Left renal pelvis (tissue), 4 donors: ENCODE measurements at places on chromosomes 1 and 21.

GRCh38 chr1:204465546-204466415 lies 28.8 kb downstream of the PIK3C2B start:
- DNase-seq = no peak

DNA sequence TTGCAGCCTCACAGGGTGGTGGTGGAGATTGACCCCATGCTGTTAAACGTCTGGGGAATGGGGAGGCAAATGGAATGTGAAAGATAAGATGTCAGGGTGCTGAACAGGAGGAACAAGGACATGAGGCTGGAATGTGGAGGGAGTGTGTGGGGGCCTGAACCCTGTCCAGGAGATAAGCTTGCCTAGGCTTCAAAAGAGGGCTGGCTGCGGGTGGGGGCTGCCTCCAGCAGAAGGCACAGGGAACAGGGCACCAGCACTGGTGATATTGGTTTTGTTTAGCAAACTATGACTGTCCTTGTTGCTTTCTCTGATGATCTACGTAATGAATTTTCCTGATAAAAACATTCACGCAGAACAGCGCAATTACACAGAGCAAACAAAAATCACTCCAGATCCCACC lies 52.4 kb upstream of the LRP8 start:
- no peak for DNase-seq

DNA sequence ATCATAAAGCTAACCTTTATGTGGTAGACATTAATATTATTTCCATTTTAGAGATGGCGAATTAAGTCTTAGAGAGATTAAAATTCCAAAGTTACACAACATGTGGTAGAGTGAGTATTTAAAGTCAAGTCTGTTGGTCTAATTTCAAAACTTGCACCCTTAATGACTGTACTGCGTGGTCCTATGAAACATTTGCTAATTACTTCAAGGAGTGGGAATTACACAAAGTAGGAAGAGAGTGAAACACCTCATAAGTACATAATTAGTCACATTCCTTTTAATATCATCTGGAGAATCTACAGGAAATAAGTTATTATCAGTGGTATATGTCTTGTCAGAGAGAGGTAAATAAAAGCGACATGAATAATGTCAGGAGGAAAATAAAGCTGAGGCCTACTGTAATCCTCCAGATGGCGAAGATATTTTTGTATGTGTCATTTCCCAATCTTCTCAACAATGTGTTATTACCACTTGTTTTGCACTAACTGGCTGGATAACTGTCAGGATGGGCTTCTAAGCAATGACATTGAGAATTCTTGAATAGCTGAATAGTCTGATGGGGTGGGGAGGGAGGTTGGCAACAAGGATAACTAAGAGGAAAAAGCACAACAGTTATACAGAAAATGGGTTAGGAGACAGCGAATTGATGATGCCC lies 95.5 kb downstream of the TNFSF18 start:
- DNase-seq = no peak

DNA sequence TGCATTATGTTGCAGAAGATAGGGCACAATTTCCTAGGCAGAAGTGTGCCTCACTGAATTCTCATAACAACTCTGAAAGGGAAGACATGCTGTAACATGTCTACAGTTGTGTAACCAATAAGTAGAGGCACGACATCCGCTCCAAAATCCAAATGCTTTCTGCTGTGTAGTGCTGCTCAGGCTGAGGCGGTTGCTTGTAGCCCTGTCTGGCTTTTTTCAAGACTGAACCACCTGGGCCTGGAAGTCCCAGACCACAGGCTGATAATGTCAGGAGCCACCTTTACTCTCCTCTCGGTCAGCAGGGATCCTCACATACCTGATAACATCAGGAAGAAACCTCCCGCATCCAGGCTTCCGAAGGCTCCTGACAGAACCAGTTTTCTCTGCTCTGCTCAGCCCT lies 10.9 kb downstream of the AKNAD1 start:
- DNase-seq = no peak

DNA sequence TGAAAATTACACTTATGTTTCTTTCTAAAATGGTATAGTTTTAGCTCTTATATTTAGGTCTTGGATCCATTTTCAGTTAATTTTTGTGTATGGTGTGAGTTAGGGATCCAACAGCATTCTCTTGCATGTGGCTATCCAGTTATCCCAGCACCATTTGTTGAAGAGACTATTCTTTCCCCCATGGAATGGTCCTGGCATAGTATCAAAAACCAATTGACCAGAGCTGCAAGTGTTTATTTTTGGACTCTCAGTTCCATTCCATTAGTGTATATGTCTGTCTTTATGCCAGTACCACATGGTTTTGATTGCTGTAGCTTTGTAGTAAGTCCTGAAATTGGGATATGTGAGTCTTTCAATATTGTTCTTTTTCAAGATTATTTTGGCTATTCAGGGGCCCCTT lies 14.3 kb downstream of the TTLL10 start:
- no peak for DNase-seq

DNA sequence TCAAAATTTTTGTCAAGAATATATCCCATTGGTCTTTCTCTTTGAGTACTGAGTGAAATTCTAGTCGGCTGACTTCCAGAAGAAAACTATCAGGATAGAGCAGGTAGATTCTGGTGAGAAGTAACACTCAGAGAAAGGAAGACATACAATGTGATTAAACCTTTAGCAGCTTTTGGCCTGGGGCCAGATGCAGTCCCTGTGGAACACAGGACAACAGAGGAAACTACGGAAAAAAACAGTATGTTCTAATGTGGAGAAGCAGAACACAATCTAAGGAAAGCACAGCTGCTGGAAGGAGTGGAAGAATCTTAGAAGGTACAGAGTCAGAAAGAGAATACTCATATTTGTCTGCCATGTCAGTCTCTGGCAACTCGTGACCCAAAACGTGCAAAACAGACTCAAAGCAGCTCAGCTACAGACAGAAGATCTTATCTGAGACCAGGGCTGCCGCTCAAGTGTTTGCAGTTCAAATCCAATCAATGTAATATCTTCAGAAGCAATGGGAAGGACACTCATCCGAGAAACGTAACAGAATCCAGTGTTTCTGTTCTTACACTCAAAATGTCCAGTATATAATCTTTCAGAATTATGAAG lies 283.8 kb downstream of the MRPL39 start:
- no peak for DNase-seq

DNA sequence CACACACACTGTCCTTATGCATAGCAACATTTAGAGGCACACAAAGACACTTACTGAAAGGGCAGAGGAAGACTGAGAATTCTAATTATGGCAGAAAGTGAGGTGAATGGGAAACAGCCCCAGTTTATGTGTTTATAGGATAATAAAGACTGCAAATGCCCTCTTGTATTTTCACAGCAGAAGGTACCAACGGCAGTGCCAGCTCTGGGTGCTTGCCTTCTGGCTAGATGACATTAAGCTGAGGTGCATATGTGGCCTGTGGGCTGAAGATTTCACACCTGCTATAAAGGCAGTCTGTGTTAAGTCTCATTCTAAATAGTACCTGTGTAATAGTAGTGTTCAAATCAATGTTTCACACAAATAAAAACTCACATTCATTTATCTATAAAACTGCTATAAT lies 347.2 kb upstream of the ZRANB2 start:
- no peak for DNase-seq

GRCh38 chr1:243930822-243931671 lies 81.0 kb upstream of the AKT3 start:
- no peak for DNase-seq

DNA sequence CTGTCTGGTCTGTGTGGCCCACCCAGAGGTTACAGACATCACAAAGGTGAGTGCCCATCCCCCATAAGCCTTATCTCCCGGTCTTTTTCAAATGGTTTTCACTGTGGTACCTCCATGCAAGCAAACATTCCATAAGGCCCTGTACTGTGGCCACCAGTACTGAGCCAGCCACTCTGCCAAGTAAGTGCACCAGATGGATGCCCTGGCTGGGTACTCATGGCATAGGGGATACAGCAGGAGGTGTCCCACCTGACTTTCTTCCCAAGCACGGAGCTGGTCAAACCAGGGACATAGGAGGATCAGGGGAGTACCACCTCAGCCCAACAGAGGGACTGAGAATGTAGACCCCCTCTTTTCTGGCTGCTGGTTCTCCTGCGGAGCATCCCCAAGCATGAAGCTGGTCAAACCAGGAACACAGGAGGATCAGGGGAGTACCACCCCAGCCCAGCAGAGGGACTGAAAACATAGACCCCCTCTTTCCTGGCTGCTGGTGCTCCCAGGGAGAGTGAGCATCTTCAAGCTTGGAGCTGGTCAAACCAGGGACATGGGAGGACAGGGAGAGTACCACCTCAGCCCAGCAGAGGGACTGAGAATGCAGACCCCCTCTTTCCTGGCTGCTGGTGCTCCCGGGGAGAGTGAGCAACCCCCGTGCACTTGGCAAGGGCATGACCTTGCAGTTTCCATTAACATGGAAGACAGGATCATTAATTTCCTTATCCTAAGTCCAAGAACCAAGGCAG lies 81.8 kb upstream of the KLHDC7A start:
- DNase-seq = no peak

DNA sequence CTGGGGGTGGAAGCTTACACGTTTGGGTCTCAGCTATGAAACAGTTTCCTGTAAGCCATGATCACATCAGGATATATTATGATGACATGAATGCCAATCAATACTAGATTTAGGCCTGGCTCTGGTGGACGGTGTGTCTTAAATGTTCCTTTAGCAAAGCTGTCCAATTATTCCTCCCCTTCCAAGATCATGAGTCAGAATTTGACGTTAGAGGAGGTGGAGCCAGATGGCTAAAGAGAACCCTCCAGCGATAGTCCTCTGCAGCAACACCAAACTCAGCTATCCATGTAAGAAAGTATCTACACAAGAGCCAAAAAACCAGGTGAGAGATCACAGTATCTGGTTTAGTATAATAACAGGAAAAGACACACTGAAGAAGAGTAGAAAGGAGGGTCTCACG lies 47.8 kb downstream of the PACC1 start:
- DNase-seq = no peak

GRCh38 chr21:16309250-16309971 lies 579.6 kb downstream of the USP25 start:
- DNase-seq = no peak

DNA sequence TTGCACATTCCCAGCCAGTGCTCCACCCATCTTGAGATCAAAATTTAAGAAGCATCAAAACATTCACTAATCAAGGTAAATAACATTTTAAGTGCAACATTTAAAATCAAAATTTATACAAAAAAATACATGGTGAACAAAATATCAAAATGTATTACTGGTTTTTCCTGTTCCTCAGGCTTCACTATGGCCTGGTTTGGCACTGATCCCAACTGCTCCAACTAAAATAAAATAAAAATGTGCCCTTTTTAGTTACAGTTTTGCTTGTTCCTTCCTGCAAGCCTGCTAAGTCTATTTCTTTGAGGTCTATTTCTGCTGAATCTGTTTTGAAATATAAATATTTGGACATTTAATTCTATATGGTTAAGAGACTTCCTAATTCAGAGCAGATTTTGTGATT lies 54.9 kb downstream of the ADAMTS1 start:
- DNase-seq = no peak

GRCh38 chr1:59480188-59480888 lies 183.4 kb downstream of the FGGY start:
- DNase-seq = no peak

- DNase-seq = no peak
Measured at GRCh38 chr1:13830616-13831280, 130.8 kb downstream of the PRDM2 start.

DNA sequence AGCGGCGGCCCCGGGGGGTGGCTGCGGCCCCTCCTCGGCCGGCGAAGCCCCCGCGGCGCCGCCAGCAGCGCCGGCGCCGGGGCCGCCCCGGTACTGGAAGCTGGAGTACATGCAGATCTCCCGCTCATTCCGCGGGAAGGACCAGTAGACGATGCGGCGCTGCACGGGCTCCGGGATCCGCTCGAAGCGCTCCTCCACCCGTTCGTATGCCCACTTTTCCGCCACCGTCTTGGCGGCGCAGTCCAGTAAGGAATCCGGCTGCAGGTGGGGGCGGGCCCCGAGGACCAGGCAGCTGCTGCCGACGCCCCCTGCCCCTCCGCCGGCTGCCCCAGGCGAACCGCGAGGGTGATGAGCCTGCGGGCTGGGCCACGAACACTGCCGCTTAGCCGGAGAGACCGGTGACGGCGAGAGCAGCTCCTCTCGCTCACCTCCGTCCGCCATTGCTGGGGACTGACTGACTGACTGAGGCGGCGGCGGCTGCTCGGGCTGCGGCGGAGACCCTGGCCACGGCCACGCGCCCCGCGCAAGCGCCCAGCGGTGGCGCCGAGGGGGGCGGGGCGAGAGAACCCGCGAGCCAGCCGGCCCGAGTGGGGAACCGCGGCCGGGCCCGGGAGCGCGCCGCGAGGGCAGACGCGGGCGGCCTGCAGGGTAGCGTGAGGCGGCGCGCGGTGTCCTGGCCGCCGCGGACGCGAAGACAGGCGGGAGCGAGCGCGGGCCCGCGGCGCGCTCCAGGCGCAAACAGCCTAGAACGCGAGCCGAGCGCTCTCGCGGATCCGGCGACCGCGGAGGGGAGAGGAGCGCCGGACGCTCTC lies at the start of gene ZSWIM5:
ZSWIM5 (minus strand) TSS at position 696 of the 812 bp plus-strand sequence; CDS start at position 441, 255 bp downstream.
- DNase-seq = peak; percentile 50

- DNase-seq = no peak
Measured at GRCh38 chr1:41804176-41804575, 114.5 kb downstream of the HIVEP3 start.

DNA sequence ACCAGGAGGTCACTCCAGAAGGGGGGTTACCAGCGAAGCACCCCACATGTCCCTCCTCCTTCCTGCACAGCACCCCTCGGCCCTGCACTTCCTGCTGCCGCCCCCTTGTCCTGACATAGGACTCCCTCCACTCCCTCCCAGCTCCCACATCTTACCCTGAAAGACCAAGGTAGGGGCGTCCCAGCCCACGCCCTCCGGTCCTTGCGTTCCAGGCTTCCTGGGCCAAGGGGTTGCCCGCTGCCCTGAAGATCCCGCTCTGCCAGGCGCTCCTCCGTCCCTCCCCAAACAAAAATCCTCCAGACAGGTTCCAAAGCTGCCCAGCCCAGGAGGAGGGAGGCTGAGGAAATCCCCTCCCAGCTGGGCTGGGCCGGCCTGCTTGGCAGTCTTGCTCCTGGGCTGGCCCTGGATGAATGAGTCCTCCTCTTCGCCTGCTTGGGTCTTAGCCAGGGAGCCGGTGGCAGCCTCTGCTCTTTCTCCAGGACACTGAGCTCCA lies at the start of gene RHBDL2:
RHBDL2 (minus strand) TSS at position 304 of the 493 bp plus-strand sequence. CDS start 22,618 bp downstream, outside the sequence.
- no peak for DNase-seq
